ENCODE measurements at places on chromosomes 6 and 20.

- no peak for DNase-seq
Observed at GRCh38 chr6:2855061-2855519, 13.4 kb upstream of the SERPINB1 start.

DNA sequence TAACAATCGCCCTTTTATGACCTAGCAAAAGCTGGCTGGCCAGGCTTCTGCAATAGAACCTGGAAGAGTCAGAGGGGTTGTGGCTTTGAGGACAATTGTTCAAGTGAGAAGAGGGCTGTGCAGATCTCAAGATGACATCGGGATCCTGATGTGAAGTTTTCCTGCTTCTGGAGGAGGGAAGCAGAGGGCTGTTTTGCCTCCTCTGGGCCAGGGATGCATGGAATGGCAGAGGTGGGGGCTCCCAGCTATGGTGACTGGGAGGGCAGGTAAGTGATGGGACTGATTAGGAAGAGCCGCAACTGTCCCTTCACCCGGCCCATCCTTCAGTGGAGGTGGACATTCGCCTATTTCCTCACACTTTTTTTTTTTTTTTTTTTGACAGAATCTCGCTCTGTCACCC, 43.4 kb upstream of the BLCAP start:
- DNase-seq: no peak

- DNase-seq: peak; percentile 17
Observed at GRCh38 chr6:35413911-35414310, 38.2 kb upstream of the FANCE start.

GRCh38 chr6:110448846-110449540, 27.4 kb downstream of the SLC22A16 start:
- DNase-seq: no peak

- no peak for DNase-seq
Observed at GRCh38 chr6:145903356-145904102, 60.6 kb downstream of the SHPRH start.

DNA sequence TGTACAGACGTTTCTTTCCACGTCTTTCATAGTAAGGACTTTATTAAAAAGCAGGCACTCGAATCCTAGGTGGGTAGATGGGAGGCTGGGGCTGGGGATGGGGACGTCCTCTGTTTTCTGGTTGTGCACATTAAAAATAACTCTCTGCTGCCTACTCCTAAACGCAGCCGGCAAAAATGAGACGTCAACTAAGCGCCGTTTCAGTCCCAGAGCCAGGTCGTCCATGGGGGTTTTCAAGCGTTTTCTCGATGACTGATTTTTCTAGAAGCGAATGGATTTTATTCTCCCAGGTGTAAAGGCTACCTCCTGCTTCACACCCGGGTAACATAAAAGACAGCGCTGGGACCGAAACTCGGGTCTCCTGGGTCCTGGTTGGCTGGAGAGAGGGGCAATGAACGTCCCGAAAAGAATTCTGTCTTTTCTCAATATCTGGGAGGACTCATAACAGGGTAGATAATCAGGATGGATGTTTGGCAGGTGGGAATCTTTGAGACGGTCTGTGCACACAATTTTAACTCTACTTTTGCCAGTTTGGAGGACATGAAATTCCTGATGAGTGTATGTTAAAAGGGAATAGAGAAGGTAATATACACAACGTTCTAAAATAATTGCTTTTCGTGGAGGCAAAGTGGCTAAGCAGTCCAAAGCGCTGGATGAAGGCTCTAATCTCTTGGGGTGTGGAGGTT, 25.2 kb downstream of the GPX6 start:
- DNase-seq: no peak

- DNase-seq: no peak
Observed at GRCh38 chr6:138882369-138883017, 86.6 kb downstream of the ECT2L start.

- DNase-seq: no peak
Observed at GRCh38 chr6:113894712-113895674, 37.8 kb downstream of the MARCKS start.

DNA sequence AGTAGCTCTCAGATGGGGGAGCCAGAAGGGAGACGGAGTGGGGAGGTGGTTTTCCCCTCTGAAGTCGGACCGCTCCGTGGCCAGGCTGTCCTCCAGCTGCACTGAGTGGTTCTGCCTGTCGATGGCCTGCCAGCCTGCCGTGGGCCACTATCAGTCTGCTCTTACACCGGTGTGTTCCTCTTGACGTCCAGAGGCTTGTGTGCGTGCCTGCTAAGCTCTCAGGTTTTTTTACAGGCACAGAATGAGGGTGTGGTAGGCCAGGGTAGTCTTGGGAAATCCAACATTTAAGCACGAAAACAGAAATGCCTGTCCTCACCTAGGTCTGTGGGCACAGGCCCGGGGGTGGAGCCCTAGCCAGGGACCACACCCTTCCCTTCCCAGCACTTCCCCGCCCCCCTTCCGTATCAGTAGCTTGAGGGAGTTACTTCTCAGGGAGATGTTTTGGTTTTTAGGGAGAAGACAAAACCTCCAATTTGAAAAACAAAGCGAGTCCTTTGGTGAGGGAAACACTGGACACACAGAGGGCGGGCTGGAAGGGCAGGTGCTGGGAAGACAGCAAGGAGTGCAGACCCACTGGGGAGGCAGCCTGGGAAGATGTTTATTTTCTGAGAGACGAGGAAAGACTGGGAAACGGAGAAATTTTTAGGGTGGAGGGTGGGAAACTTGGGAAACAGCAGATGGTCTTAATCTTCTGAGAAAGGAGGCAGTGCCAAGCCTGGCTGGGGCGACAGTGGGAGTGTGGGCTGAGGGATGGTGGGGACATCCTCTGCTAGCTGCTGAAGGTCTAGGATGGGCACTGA, 106.5 kb downstream of the LY86 start:
- DNase-seq: no peak

GRCh38 chr6:24945054-24945453, 9.3 kb upstream of the RIPOR2 start:
- DNase-seq: no peak

DNA sequence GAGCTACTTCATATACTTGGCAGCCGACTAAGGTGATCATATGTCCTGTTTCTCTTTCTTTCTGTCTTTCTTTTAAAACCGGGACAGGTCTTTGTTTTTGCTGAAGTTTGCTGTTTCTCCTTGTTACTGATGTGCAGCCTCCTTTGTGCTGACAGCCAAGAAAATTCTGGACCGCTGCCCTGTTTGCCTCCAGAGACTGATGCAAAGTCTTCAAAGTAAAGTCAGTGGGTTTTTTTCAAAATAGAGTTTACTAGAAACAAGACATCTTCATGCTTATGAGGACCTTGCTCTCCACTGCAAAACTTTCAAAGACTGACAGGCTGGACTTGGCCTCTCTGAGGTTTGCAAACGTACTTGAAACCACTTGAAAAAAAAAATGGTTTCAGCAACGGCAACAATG, 510.5 kb upstream of the MAP3K7 start:
- no peak for DNase-seq

GRCh38 chr6:168956141-168956838, 297.4 kb downstream of the THBS2 start:
- DNase-seq: no peak

DNA sequence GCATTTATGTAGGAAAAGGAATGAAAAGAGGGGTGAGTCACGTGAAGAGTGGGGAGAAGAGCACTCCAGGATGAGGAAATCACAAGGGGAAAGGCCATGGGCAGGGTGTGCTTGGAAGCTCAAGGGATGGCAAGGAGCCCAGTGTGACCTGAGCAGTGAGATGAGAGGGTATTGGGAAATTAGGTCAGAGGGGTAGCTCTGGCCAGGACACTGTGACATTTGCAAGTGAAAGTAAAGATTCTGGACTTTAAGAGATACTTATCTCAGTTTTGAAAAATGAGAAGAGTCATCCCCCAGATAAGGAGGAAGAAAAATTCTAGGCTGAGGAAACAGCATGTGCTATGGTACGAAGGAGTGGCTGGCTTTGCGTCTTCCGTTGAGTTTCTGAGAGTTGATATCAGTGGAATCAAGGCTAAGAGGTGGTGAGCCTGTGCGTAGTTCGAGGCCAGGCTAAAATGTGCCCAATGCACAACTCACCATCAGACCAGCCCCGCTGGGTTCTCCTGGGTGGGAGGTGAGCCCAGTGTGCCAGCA, 79.9 kb downstream of the GCLC start:
- no peak for DNase-seq

DNA sequence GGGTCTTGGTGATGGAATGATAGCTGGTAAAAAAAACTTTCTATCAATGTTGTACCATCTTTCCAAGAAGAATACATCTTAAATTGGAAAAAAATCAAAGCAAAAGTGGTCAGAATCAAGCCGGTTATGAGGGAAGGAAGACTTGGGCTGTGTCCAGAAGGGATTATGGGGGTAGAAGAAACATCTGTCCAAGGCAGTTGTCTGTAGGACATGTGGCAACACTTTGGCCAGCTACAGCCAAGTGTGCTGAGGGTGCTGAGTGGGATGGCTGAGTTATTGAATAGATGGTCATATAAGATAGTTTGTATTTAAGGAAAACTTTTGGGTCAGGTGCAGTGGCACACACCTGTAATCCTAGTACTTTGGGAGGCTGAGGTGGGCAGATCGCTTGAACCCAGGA, 38.4 kb downstream of the INSM1 start:
- DNase-seq: no peak

DNA sequence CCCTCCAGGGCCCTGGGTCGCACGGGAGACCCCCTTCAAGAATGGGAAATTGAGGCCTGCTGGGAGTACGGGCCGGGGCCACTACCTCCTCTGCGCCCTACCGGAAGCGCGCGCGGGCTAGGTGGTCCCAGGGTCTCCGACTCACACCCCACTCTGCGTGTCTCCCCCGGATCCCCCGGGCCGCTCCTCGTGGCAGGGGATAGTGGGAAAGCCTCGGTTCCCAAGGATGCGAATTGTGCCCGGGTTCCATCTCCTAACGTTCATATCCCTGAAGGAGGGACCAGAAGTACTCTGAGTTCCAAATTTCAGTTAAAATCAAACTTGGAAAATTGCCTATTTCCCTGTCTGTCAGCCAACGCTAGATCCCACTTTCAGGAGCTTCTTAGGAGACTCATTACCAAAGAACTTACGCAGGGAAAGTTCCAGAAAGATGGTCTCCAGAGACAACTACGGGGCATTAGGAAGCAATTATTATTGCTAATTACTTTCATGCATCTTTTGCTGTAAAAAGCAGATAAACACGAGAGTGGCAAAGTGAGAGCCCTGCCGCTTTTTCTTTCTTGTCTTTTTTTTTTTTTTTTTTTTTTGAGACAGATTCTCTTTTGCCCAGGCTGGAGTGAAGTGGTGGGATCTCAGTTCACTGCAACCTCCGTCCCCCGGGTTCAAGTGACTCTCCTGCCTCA, 858 bp downstream of the FAM83D start:
- DNase-seq: no peak

DNA sequence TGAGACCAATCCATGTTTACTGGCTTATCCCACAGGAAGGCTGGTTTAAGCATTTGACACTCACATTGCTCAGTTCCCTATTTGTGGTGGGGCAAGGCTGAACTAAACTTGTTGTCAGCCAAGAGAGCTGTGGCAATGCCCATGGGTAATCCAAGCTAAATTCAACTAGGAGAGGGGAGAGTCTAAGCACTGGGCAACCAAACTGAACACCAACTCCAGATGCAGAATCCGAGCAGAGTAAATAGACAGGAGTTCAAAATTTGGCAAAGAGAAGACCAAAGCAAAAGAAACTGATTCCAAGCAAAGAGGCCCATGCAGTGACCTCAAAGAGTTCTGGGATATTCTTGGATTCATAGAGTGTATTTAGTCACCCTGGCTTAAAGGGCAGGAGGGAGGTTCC, 106.5 kb upstream of the NT5E start:
- no peak for DNase-seq

- DNase-seq: no peak
Observed at GRCh38 chr6:84078335-84078734, 44.8 kb downstream of the MRAP2 start.

DNA sequence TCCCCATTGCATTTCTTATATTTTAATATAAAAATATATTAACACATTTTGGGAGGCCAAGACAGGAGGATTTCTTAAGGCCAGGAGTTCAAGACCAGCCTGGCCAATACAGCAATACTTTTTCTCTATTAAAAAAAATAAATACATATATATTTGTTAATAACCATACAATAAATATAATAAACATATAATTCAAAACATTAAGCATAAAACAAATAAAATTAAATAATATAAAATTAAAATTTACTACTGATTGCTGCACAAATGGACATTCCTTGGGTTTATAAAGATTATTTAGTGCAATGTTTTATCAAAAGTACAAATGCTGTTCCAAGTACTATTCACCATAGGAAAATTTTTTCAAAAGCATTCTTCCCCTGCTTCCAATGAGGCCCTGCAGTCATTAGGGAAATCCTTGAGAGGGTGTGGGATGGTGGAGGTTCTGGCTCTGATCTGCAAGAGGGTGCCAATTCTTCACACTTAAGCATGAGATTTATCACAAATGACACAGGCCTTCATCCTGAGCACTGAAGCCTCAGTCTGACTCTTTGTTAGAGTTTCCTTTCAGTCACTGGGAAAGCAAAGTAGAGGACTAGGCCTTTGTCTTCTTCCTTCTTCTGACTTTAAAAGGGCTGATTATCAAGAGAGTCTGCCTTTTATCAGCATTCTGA, 596.7 kb downstream of the EPM2A start:
- DNase-seq: no peak

DNA sequence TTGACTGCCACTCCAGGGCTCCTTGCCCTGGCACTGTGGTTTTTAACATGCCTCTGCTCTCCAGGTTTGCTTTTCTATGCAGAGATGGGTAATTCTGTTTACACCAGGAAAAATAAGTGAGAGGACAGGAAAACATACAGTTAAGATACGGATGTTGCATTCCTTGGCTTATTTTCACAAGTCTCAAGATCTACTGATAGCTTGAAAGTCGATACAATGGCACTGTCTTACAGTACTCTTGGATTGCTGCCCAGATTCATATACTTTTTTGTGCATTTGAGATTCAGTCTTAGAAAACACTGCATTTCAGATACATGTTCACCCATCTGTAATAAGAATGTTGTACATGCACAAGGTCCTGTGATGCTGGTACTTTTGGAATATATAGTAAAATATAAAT, 159.6 kb upstream of the FLRT3 start:
- no peak for DNase-seq

- peak; percentile 2 for DNase-seq
Observed at GRCh38 chr6:71287038-71287437, 1.6 kb upstream of the OGFRL1 start.

DNA sequence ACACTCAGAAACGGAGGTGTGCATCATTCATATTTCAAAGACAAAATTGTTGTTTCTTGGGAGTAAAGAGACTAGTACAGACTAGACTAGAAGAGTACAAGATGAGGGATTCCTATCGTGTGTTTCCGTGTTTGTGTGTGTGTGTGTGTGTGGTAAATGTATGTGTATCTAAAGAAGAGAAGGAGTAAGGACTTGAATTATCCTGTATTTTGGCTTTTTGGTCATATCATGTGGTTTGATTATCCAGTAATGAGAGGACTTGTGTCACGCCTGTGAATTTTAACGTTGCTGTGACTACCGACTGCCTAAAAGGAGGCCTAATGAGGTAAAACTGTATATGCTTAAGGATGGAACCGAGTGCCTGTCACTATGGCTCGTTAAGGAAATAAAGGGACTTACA, 44.4 kb upstream of the MAP7 start:
- DNase-seq: no peak

GRCh38 chr6:56655249-56655648, 12.6 kb upstream of the DST start:
- no peak for DNase-seq
